ENCODE measurements at places on chromosomes 2 and 18.

DNA sequence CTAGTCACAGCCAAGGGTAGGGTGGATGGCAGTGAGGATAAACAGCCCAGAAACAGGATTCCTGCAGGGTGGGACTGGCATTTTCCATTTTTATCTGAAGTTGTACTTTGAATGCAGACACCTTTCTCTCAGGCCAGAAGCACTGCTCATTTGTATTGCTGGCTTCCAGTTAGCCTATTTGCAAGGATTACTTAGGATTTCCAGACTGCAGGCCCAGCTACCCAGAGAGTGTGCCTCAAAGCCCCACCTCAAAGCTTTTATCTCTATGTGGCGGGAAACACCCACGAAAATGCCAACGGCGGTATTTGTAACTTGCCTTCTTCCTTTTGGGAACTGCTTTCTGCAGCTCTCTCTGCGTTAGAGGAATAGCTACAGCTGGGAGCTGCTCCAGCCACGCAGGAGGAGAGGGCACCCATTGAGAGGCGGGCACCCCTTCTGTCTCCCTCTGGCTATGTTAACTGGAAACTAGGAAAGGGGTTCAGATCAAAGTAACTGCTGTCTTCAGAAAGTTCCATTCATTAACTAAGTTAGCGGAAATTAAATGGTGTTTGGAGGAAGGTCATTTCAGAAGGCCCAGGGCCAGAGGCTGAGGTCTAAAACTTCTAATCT is 144.9 kb downstream of the TGIF1 start:
- DNase-seq = no peak

DNA sequence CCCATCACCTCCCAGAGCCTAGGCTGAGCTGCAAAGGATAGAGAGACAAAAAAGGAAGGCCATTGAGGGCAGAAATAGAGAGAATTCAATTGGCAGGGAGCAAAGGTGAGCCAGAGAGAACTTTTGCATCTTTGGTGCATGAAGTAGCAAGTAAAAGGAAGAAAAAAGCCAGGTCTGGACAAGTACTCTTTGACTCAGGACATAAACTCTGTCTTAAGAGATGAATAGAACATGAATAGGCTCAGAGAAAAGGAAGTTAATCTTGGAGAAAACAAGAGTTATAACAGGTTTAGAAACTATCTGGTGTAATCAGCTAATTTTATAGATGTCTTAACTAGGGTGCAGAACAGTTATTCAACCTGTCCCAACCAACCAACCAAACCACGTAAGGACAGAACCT is 95.2 kb downstream of the CNTNAP5 start:
- no peak for DNase-seq

DNA sequence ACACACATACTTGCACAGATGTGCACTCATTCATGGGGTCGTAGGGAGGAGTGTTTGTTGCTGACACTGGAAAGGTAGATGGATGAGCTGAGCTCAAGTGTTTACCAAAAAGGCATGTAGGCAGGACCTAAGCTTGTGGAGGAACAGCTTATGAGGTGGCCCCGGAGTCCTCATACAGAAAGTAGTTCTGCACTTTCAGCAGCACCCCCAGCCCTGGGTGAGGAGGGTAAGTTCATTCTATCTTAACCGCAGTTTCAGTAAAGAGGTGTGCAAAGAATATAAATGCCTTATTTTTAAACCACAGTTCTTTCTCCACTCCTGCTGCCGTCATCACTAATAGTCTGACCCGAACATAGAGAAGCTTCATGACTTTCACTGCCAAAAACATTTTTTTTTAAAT is 31.7 kb upstream of the RNF152 start:
- no peak for DNase-seq

GRCh38 chr2:47891369-47892337 is 14.6 kb downstream of the FBXO11 start:
- no peak for DNase-seq

DNA sequence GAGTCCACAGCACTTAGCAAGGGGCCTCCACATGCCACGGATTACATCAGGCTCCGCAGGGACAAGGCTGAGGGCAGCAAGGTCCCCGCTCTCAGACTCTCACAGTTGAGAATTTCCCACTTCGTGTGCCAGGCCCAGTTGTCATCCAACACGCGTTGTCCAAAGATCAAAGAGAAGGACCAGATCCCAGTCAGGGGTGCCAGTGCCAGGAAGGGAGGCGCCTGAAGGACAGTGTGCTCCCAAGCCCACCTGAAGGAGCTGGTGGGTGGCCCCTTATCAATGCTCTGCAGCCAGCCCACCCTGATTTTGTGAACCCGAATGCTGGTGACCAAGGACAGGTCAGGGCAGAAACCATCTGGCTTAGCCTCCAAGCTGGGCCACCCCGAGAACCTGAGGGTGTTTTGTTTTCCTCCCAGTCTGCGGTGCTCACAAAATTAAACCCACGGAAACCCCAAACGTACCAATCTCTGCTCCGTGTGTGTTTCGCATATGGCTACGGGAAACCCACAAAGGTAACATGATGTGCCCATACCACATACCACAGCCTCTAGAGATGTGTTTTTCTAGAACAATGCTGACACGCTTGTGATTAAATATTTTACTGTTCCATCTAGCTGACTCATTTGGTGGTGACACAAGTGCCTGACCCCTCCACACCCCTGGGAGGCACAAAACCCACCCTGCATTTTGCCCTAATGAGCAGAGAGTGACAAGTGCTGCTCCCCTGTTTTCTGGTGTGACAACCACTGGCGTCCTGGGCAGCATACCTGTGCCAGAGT is 24.5 kb downstream of the CRACDL start:
- DNase-seq = no peak

DNA sequence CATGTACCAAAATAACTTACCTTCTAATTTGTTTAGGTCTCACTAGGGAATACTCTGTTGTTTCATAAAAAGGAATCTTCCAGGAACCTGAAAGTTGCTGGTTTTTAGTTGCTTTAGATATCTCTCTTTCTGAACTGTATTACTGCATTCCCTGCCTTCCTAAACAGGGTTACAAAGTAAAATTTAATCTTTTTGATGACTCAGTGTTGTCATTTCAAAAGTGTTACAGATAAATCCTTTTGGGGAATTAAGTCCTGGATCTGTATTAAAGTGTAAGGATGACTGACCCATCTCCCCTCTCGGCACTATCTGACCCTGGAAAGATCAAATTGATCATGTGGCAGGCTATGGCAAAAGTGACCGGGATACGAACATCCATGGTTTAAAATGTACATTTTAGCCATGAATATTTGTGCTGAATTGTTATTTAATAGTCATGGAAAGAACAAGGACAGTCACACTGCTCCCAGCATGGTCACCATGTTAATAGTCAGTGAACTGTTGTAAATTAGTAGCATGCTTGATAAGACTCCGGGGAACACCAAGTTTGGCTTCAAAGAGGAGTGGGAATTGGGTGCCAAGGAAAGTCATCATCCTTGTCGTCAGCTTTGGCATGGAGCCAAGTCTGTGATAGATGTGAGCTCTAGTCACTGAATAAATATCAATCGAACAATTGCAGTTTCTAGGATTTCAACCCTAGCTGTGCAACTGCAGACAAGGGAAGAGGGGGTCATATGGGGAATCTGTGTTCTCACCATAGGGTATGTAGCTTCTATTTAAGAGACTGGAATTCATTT is 4.2 kb downstream of the PLEKHA3 start:
- no peak for DNase-seq

DNA sequence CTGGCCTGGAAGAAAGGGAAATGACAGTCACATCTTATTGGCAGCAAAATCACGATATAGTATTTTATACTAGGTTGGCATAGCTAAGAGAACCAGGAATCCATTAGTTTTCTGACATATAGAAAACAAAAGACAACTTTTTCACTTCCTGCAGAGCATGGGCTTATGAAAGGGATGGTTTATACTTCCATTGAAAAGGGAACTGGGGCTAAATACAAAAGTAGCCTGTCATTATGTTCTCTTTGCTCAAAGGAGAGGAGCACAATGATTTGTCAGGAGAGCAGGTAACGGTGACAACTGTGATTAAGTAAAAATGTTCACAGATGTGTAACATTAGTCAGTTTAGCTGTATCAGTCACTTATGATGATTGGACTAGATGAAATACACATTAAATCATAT is 46.4 kb downstream of the SLC25A12 start:
- no peak for DNase-seq

GRCh38 chr18:62766266-62766665 is 50.9 kb downstream of the PHLPP1 start:
- no peak for DNase-seq

DNA sequence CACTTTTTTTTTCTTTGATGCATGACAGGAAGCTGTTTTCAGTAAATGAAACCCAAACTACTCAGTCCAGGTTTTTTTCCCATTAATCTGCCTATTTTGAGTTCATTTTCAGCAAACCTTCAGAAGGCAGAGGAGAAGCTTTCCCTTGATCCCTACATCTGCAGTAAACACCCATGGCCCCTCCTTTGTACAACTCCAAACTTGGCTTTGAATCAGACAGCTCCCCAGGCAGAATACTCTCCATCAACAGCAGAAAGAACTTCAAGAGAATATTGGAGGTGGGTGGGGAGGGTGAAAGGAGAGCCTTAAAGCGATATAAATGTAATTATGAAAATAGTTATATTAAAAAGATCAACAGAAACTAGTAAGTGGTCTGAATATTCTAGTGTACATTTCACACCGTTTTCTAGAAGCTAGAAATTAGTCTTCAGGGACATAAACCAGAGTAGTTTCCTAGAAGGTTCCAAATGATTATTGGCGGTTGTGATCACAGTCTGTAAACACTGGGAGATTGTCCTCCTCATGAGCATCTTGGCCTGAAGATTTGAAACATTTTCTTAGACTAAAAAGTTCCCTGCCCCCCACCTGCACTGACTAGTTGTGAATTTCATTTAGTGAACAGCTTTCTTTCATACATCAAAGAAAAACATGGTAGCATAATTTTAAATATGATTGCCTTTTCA is 75.1 kb upstream of the STK39 start:
- no peak for DNase-seq

GRCh38 chr2:110101280-110101844 is 14.3 kb downstream of the MALL start:
- DNase-seq = no peak

- peak; percentile 79 for DNase-seq
Observed at GRCh38 chr2:229800997-229801754, 86.8 kb upstream of the DNER start.

DNA sequence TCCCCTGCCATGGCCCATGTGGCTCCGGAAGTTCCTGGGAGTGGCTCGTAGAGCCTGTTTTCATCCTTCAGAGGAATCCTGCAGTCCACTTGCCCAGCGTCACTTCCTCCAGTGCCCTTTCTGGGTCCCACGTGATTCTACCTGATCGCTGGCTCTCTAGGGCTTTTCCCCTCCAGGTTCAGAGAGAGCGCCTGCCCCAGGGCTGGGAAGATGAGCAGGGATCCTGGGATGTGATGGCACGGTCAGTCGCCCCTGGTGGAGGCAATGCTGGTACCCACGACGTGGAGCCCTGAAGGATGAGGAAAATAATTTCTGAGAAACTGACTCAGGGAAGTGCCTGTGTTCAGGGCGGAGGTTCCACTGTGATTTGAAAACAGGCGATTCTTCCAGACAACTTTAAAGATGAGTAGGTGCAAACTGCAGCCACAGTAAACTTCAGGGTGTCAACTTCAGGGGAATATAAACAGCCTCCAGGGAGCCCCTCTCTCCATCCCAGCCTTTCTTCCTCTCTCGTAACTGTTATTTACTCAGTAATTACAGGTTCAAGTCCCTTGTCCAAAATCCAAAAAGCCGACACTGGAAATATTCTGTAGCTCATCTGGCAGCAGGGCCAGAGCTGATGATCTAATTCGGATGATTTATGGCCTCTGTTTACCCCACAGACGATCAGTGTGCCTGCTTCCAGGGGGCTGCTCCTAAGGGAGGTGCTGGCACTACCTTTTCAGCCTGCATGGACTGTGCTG is 105.9 kb downstream of the AGAP1 start:
- no peak for DNase-seq

- DNase-seq = no peak
Observed at GRCh38 chr2:147649998-147650397, 194.8 kb upstream of the ACVR2A start.

GRCh38 chr2:143754742-143755141 is 625.5 kb downstream of the ARHGAP15 start:
- DNase-seq = no peak

- DNase-seq = no peak
Observed at GRCh38 chr2:195779491-195779890, 122.5 kb downstream of the SLC39A10 start.

- DNase-seq = no peak
Observed at GRCh38 chr18:70116949-70117348, 88.5 kb downstream of the RTTN start.

DNA sequence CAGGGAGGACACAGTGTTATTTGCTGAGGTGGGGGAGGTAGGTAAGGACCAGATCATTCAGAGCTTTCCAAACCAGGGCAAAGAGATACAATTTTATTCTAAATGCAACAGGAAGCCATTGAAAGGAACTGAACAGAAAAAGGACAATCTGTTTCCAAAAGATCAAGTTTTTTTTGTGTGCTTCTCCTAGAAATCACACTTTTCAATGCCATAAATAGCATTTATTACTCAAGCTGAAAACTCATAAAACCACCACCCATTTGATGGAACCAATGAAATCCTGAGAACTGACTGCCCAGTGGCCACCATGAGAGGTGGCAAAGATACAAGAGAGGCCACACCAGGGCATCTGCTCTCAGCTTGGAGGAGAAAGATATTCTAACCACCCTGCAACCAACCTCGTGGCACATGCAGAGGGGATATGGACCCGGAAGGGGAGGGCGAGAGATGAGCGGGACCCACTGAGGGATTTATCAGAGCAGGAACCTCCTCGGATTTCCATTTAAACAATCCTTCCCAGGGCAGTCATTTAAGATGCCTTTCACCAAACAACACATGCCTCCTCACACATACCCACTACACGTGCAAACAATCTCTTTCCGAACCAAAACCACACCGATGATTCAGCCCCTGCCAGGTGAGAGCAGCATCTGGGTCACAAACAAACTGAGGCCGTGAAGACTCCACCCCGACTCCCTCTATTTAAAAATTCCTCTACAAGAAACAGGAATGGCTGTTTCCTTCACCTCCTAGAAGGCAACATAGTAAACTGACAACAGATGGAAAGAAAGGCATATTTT is 8.8 kb downstream of the CYB5A start:
- DNase-seq = no peak

GRCh38 chr2:153311432-153311831 is 167.1 kb downstream of the RPRM start:
- DNase-seq = no peak

GRCh38 chr2:147644491-147644890 is 200.3 kb upstream of the ACVR2A start:
- no peak for DNase-seq

DNA sequence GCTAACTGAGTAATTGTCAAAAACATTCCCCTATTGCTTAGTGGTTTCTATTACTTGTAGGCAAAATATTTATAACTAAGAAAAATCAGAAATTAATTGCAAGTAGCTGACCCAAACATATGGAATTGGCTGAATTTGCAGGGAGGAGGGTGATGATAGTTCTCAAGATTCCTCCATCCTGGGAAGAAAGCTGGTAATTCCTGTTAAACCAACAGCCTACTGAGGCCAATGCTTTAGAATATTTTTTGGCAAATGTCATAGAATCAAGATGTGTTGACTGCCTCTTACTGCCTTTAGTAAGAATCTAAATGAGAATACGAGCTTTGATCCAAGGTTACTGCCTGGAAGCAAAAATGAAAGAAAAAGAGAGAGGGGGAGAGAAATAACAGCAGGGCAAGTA is 120.0 kb downstream of the COL6A3 start:
- DNase-seq = no peak

- no peak for DNase-seq
Observed at GRCh38 chr2:55269645-55269990, 587 bp upstream of the MTIF2 start.
